ENCODE measurements at places on chromosomes 5 and 9. TPM values are rescaled to one million over a fixed set of nuclear protein-coding genes. Genes with fewer than 3 reads are reported as not detected.

GRCh38 chr5:170360709-170361108 lies 28.5 kb downstream of the KCNMB1 start:
- DNase-seq, result no peak

The LRRC19 gene
- total RNA-seq, result not detected

- peak; percentile 82 for DNase-seq
Measured at GRCh38 chr5:170100066-170100943, 5.4 kb upstream of the FOXI1 start.

- DNase-seq, result peak; percentile 26
Measured at GRCh38 chr5:158373608-158374395, 514.9 kb upstream of the CLINT1 start.

The PTGS1 gene
- total RNA-seq, result 49.8 TPM

DNA sequence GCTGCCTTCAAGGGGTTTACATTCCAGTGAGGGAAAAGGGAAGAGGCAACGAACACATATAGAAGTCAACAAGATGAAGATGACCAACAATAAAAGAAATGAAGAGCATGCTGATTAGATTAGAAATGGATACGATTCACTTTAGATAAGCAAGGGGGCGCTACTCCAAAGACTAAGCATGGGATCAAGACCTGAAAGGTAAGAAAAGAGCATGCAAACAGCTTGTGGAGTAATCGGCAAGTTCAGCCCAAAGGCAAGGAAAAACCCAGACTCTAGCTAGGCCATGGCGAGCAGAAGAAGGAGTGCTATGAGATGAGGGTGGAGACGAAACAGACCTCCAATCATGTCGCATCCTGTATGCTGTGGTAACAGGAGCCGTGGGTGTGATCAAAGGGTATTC lies 124.4 kb downstream of the FANCC start:
- DNase-seq, result no peak

The IQGAP2 gene
- total RNA-seq, result 86.2 TPM

GRCh38 chr5:317086-317811 lies 4.3 kb upstream of the AHRR start:
- DNase-seq, result peak; percentile 48

The FBP2 gene
- total RNA-seq, result not detected

GRCh38 chr5:40315126-40315525 lies 364.6 kb upstream of the PTGER4 start:
- no peak for DNase-seq

DNA sequence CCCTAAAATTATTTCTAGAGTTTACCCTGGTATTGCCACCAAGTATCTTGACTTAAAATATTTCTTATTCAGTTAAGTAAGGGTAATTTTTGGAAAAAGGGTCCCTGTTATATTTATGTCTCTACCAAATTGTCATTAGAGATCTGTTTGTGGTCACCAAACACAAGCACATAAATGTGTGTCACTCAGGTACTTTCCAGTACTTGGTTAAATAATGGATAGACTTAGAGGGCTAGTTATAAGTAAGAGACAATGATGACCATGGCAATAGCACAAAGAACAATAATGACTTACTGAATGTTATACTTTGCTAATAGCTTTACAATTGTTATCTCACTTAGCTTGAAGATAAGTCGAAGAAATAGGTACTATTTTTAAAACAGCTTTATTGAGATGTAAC lies 9.0 kb downstream of the ADAMTS16 start:
- no peak for DNase-seq

DNA sequence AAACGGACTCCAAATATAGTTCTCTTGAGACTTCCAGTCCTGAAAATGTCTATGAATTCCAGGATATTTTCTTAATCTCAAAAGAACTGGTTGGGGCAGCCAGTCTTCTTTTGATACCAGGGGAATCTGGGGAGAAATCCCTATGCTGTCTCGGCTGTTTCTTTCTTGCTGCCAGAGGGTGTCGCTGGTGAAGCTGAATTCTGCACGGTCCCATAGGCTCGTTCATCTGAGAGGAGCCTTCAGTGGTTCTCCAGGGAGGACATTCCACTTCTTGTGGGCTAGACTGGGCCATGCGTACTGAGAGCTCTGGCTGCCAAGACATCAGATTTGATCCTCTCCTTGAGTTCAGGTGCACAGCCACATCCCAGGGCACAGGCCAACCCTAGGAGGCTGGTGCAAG lies 155.0 kb upstream of the CLINT1 start:
- no peak for DNase-seq

The LAMC3 gene
- total RNA-seq, result under 0.01 TPM

The FOXE1 gene
- total RNA-seq, result not detected

DNA sequence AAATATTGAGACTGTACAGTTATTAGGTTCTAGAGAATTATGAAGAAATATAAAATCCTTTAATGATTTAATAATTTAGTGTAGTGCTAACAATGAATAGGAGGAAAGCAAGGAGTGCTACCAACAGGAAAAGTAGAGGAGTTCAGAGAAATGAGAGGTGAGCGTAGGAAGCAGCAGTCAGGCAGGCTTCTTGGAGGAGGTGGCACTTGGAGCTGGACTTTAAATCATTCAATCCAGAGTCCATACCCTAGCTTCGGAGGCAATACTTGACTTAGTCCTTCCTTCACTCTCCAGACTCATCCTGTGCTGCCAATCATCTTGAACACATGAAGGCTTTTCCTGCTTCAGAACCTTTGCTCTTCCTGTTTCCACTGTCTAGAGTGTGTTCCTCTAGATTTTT lies 254.3 kb downstream of the GRIA1 start:
- DNase-seq, result no peak

- no peak for DNase-seq
Measured at GRCh38 chr9:121783111-121783510, 131.7 kb downstream of the DAB2IP start.

GRCh38 chr9:98120476-98120875 lies 1.5 kb upstream of the TRIM14 start:
- DNase-seq, result no peak

- DNase-seq, result no peak
Measured at GRCh38 chr9:120191141-120191540, 388.8 kb downstream of the CDK5RAP2 start.

GRCh38 chr5:51678330-51678729 lies 295.1 kb downstream of the ISL1 start:
- DNase-seq, result no peak

The OBP2B gene
- total RNA-seq, result not detected

The DMRT3 gene
- total RNA-seq, result under 0.01 TPM

The PTPN3 gene
- total RNA-seq, result under 0.01 TPM

DNA sequence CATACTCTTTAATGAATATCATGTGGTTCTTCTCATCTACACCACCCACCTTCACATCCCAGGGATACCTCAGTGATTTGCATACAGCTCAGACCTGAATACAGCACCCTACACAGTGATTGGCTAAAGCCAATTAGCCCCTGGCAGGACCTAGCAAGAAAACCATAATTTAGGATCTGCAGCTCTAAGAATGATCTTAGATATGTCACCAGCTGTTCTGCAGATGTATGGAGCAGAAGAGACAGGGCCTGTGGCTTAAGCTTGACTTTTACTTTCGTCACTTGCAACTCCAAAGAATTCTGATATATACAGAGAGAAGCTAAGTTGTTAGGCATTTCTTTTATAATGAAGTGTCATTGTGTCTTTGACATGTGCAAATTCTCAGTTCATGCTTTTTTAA lies 483.2 kb upstream of the C9orf72 start:
- no peak for DNase-seq

DNA sequence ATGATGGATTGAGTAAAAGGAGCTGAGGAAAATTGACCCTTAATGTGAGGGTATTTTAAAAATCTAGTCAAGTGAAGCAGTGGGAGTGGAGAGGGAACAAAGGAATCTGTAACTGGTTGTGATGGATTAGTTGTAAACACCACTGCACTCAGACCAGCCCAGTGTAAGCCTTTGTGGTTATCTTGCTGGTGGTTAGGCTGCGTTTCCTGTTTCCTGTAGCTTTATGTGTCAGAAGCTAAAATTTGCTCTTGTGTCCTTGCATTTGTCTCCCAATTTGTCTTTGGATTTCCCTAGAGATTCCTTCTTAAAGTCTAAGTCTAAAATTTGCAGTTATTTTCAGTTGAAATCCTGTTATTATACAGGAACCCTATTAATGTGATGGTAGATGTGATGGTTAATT lies 6.3 kb downstream of the IFNA21 start:
- DNase-seq, result no peak

- DNase-seq, result no peak
Measured at GRCh38 chr9:75858497-75859092, 31.9 kb upstream of the PCSK5 start.

DNA sequence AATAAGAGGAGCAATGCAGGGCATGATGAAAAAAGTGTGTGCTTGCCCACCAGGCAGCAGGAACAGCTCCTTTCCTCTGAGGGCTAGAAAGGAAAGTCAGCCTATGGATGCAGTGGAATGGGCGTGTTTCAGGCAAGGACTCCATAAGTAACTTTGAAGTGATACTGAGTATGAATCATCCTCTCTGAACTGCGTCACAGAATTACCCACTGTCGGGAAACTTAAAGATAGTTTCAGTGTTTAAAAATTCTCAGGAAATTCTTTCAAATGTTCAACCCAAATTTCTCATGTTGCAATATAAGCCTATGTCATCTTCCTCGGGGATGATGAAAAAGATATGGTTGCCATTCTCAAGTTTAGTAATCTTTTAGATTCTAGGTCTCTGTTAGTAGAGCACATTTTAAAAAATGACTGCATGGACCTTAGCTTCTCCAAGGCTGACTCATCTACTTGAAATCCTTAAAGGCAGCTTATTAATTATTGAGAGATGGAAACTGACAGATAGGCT lies 27.7 kb downstream of the PTCD2 start:
- no peak for DNase-seq

The ZNF354C gene
- total RNA-seq, result 3.2 TPM

GRCh38 chr5:29894668-29895067 lies 1298.8 kb upstream of the CDH6 start:
- no peak for DNase-seq

The MRPL41 gene
- 18.3 TPM for total RNA-seq

DNA sequence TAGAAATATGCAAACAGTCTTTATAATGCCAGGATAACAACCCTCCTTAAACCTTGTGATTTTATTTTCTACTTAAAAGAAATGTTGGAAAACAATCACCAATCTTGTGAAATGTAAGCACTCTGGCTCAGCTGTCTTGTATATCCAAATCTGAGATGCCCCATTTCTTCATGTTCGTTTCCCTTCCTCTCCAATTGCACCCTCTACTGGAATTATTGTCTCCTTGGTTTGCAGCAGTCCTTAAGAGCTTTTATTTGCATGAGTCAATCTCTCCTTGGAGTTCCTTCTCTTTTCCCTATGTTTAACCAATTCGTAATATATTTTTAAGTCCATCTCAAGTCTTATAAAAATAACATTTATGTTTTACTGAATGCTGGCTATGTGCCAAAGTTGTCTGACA lies 362.0 kb upstream of the CDH10 start:
- no peak for DNase-seq

DNA sequence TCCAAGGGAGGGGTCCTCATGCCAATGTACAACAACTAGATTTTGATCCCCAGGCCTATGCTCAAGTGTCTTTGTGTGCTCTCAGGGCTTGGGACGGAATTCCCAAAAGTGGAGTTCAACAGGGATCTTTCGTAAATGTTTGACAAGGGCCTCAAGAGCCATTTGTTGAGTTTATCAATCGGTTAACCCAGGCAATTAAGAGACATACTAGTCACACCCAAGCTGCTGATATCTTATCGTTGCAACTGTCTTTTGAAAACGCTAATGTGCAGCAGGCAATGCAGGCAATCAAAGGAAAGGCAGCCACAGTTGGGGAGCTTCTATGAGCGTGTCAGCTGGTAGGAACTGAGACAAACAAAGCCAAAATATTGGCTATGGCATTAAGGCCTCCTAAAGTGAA lies 161.2 kb downstream of the CPLANE1 start:
- no peak for DNase-seq

DNA sequence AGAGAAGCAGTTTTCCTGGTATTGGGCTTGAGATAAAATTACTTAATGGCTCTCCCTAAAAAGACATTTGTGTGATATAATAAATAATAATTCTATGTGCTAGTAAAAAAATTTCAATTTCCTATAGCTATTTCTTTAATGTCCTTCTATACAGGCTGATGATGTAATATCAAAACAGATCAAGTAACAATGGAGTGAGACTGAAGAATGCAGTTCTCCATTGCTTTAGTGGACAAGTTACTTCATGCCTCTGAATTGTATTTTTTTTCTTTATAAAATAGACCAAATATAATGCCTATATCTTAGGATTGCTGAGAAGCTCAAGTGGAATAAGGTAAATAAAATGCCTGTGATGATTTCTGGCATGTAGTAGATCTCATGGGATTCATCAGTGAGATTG lies 35.6 kb upstream of the NEURL1B start:
- DNase-seq, result no peak

DNA sequence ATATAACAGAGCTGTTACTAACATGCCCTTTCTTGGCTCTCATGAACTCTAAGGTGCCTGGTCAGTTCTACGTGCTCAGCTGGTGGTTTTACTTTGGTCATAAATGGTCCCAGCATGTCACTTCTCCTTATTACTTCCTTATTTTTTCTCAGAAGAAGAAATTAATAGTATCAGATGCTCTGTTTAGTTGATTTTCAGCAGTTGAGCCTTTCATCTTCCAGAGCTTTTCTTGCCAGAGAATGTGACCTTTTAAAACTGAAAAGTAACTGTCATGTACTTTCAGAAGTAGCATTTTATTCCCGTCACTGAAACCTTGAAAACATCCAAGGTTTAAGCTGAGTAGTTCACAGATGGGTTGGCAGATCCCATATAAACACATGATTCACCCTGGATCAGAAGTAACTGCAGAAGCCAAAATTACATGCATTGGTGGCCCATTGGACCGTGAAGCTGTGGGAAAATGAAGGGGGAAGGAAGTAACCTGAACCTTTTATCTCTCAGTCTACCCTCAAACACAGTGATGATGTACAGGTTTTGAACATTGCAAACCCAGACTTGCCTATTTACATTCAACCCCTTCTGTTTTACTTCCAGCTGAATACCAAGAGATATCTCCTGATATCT lies 50.5 kb downstream of the HACD4 start:
- peak; percentile 5 for DNase-seq

- DNase-seq, result no peak
Measured at GRCh38 chr5:30867711-30868110, 325.8 kb upstream of the CDH6 start.

- no peak for DNase-seq
Measured at GRCh38 chr5:110841137-110841536, 102.3 kb downstream of the SLC25A46 start.

DNA sequence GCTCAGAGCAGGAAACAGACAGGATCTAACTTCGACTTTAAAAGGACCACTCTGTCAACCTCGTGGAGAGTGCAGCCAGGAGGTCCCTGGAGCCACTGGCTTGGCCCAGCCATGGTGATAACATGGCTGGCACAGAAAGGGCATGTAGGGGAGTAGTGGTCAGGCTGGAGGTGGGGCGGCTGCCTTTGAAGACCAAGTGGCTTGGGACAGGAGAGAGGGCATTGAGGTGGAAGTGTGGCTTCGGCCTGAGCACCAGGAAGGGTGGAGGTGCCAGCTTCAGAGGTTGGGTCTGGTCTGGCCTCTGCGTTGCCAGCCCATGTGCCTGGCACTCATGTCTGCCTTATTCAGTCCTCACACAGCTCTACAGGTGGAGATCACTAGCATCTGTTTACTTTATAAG lies 270.0 kb downstream of the NSG2 start:
- no peak for DNase-seq

The MCIDAS gene
- not detected for total RNA-seq

The TMEM232 gene
- total RNA-seq, result 1.9 TPM

The F2RL2 gene
- total RNA-seq, result 0.27 TPM

The DNAI1 gene
- not detected for total RNA-seq

- DNase-seq, result no peak
Measured at GRCh38 chr5:53713978-53714666, 153.7 kb downstream of the NDUFS4 start.

The TLX3 gene
- total RNA-seq, result not detected

All from hematopoietic multipotent progenitor cell (in vitro differentiated cells).